DMS 273 treated with DMSO at 0.1 percent for 48 hours (cell line): ENCODE measurements at places on chromosomes 2 and 18.

- DNase-seq, result no peak
These were observed 163.9 kb downstream of the GFPT1 start for GRCh38 chr2:69222953-69223658.

DNA sequence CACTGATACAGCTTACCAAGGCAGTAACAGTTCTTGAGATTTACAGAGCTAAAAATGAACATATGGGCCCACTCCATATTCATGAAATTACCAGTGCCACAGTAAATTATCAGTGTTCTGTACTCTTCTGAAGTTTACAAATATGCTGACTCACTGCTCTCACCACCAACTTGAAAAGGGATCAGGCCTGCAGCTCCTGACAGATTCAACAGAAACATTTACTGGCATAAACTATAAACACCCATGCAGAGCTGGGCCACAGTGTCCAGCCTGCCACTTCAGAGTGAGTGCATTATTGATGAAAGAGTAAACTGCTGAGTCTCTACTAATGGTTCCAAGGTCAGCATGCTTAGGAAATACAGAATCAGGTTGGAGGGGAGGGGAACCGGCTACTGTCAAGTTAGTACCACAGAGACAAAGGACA, 83.1 kb downstream of the FARSB start:
- DNase-seq, result no peak

DNA sequence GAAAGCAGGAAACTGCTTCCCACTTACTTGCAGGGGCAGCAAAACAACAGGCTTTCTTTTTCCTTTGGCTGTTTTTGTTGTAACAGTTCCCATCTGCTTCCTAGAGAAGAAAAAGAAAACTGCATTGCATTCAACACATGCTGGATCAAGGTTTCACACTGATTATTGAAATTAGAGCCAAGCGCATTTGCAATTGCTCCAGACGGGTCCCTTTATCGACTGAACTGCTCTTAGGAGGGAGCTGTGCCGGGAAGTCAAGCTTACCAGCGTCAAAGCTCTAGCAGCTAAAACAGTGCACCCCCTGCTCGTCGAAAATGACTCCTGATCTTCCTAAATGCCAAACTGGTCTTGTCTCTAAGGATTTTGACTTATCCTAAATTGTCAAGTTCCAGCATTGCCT, 164.0 kb upstream of the SESTD1 start:
- DNase-seq, result no peak

GRCh38 chr2:109189751-109190150, 60.7 kb downstream of the SH3RF3 start:
- no peak for DNase-seq

DNA sequence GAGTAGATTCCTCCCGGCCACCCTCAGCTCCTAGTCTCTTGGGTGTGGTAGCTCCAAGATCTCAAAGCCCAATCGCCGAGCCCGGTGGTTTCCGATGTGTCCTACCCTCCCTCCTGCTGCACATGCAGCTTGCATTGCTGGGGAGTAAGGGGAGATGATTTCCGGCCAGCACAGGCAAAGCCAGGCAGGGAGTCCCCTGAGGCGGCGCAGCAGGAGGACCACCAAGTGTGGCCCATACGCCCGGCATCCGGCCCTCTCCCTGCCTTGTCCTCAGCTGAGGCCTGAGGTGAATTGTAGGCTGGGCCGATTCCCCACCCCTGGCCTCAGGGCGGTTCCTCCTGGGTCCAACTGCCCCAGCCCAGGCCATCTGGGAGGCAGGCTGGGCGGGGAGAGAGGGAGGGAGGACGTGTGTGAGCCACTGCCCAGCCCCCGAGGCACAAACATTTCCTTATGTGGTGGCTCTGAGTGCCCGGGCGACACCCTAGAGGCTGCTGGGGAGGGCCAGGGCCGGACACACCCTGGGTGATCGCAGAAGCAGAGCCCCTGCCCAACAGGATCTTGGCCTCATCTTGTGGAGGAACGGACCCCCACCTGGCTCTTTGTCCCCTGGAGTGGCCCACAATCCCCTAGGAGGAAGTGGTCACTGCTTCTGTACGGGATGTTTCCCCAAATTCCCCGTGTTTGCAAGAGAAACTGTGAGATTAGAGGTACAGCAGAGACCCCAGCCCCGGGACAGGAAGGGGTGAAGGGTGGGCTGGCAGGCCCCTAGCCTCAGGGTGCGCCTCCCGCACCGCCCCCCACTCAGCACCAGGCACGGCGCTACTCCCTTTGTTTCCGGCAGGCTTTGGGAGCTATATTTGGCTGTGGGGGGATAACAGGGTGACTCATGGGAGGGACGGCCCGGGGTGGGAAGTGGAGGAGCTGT, 41.9 kb upstream of the PTMA start:
- peak; percentile 68 for DNase-seq

DNA sequence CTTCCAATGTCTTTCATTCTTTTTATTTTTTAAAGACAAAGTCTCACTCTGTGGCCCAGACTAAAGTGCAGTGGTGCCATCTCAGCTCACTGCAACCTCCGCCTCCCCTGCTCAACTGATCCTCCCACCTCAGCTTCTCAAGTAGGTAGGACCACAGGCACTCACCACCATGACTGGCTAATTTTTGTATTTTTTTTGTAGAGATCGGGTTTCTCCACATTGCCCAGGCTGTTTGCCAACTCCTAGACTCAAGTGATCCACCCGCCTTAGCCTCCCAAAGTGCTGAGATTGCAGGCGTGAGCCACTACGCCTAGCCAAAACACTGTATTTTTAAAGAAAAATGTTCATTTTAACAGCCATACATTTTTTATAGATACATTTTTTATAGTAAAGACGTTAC, 12.7 kb downstream of the GCKR start:
- peak; percentile 4 for DNase-seq

GRCh38 chr2:197241596-197241995, 69.0 kb downstream of the ANKRD44 start:
- DNase-seq, result no peak

GRCh38 chr18:5093902-5094301, 103.2 kb downstream of the AKAIN1 start:
- no peak for DNase-seq

DNA sequence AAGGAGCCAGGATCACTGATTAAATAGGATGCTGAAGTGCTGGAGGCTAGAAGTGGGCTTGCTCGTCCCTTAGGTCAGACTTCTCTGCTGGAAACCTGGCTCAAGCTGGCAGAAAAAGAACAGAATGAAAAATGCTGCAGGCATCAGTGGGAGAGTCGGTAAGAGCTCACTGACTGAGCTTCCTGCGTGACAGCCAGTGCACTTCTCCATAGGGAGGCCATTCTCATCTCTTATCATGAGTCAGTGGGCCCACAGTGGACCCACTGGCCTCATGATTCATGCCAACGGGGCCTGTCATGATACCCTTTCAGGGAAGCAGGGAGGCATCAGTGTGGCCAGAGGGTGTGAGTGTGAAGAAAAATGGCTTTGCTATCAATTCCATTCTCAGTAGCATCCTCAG, 498.2 kb downstream of the PTPRM start:
- no peak for DNase-seq

- no peak for DNase-seq
These were observed 851.4 kb downstream of the BCL11A start for GRCh38 chr2:59702026-59702425.

DNA sequence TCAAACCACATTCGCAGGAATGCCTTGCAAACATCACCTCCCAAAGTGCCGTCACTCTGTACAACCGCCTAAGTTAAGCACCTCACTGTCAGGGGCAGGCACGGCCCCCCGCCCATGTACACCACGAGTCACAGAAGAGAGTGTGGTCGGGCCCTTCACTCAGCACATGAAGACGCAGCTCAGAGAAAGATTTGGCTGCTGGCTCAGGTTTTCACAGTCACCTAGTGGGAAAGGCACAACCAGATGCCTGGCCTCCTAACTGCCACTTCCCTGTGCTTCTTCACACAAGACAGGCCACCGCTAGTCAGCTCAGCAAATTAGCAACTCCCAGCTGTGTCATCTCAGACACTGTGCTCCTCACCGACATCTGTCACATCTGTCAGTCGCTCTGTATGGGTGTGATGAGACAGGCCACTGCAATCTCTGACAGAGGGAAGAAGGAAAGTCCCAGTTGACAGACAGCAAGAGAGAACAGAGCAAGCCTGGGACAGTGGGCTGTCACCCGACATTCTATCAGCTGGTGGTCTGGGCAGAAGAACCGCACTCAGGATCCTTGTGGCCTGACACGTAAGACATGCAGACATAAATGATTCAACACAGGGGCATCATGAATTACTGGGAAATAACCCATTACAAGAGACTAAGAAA, 60.8 kb downstream of the CRACDL start:
- DNase-seq, result no peak

- DNase-seq, result no peak
These were observed 52.7 kb upstream of the FRZB start for GRCh38 chr2:182918961-182919652.

- DNase-seq, result no peak
These were observed 153.7 kb downstream of the GALNT3 start for GRCh38 chr2:165640247-165640929.

DNA sequence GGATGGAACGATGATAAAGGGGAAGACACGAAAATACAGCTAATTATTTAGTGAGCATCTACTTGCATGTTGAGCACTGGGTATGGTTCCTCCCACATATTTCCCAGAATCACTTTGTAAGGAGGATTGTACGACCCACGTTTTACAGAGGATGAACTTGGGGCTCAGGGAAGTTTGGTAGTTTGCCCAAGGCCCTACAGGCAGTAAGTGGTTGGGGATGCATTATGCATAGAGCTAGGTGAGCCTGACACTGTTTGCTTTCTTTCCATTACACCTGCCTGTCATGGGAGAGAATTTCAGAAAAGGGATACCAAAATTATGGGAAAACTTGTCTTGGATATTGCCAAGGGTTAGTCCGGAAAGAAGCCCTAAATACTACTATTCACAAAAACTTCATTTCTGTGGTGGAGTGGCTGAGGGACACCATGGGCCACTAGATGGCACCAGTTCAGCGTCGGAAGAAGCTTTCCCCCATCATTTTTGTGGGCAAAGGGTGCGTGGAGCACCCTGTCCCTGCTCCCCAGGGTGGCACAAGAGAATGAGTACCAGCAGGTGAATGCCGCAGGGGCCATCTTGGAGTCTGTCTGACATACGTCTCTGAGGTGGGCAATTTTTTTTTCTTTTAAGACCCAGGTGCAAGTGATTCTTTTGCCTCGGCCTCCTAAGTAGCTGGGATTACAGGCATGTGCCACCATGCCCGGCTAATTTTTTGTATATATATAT, 23.5 kb upstream of the C18orf32 start:
- no peak for DNase-seq

DNA sequence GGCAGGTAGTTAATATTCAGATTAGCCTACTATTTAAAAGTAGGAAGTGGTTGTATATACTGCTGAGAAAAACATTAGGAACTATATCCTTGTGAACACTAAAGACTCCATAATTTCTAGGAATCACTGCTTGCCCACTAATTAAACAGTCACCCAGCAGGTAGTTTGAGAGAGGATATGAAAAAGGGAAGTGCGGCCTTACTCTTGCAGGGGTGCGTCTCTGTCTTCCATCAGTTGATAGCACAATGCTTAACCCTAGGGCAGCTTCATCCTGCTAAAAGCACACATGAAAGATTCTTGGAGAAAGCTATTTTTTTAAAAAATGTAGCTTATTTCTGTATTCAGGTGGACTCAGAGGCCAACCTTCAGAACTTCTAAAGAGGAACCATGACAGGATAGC, 53.1 kb upstream of the ATP5MC3 start:
- DNase-seq, result no peak

DNA sequence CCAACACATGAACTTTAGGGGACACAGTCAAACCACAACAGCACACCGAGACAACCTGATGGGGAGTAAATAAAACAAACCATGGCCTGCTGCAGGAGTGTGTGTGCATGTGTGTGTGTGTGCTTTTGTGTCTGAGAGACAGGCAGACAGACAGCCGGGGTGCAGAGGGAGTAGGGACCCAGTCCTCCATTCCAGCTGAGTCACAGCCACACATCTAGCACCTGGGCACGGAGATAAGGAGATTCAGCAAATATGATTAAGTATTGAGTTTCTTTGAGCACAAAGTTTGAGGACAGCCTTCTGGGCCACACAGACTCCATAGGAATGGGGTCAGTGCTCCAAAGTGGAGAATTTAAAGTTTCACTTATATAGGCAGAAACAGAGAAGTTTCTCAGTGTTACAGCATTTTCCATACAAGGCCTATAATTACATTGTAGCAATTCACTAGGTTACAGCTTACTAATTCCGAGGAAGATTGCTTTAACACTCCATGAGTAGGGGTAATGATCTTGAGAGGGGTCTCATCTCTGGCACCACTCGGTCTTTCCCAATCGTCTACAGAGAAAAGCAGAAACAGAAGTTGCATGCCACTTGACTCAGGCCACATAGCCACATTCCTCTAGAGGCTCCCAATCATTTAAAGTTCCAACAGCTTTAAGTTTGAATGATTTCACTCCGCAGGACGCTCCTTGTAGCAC, 30.8 kb upstream of the PRLH start:
- DNase-seq, result no peak

DNA sequence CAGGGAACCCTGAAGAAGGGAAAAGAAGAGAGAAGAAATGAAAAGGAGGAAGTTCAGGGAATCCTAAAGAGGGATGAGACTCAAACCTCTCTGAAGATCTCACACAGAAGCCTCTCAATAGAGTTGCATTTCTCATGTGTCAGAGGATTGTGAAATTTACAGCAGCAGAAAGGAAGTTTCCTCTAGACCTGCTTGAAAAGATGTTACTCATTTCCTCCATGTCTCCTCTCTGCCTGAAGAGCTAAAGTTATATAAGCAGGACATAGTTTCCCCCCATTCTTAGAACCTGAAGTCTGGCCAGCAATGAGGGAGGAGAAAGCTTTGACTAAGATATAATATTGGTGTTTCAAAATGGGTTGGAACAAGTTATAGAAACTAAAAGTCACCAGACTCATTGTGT, 1155.6 kb downstream of the LRP1B start:
- DNase-seq, result no peak

- DNase-seq, result no peak
These were observed 138.5 kb upstream of the DLX2 start for GRCh38 chr2:172241222-172241621.

GRCh38 chr18:36536426-36536825, 238.9 kb downstream of the FHOD3 start:
- DNase-seq, result peak; percentile 56

DNA sequence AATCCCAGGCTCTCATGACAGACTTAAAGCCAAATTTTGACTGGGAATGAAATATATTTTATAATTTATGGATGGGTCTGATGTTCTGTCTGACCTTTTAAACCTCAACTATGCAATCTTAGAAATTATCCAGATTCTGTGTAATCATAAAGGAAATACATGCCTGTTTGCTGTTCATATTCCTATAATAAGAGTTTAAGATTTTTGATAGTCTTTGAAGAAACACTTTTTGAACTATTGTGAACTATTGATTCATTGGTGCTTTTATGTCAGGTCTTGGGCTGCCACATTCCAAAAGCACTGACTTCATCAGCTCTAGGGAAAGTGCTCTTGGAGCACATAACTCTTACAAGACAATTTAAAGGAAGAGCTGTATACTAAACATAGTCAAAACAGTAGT, 64.2 kb downstream of the CCDC150 start:
- DNase-seq, result no peak

DNA sequence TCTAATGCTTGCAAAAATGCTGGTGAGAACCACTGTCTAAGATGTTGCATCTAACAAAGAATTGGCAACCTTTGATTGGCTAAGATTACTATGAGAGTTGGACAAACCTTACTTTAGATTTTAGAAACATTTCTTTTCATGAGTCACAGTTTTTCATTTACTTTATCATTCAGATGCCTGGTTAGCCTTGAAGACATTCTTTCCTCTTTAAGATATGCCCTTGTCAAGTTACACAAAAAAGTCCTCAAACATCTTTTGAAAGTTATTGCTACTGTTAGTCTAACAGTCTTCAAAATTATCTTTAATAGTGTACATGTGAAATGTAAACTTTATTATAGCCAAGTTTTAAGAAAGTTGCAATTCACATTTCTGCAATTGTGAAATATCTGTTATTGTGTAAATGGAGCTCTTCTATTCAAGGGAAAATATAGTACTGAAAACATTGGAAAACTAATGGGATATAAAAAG, 276.3 kb downstream of the RND3 start:
- no peak for DNase-seq
